ENCODE measurements at places on chromosomes 6 and 20.

DNA sequence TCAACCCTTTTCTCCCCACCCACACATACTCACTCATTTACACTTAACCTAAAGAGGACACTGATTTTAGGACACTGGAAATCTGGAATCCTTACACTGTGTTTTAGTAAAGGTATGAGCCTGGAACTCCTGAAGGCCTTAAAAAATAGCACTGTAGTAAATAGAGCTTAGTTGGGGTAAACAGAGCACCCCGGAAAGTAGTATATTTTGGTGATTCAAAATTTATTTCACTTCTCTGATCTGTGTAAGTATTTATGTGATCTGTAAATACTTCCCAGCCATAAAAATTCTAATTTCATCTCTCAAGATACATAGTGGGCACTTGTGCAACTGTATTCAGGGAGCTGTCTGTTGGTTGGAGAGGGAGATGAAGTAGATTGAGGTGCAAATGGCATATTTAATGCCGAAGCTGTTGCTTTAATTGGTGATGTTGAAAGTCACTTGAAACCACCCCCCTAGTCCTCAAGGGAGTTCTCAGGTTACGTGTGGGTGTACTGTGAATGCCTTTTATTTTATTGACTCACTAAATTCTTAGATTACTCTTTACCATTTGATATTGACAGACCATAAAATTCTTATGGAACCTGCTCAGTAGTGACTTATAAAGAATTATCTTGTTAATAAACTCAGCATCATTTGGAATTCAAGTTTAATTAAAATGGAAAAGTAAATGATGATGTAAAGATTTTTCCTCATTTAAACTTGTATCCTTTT is 154.9 kb downstream of the SOX4 start:
- DNase-seq = no peak

DNA sequence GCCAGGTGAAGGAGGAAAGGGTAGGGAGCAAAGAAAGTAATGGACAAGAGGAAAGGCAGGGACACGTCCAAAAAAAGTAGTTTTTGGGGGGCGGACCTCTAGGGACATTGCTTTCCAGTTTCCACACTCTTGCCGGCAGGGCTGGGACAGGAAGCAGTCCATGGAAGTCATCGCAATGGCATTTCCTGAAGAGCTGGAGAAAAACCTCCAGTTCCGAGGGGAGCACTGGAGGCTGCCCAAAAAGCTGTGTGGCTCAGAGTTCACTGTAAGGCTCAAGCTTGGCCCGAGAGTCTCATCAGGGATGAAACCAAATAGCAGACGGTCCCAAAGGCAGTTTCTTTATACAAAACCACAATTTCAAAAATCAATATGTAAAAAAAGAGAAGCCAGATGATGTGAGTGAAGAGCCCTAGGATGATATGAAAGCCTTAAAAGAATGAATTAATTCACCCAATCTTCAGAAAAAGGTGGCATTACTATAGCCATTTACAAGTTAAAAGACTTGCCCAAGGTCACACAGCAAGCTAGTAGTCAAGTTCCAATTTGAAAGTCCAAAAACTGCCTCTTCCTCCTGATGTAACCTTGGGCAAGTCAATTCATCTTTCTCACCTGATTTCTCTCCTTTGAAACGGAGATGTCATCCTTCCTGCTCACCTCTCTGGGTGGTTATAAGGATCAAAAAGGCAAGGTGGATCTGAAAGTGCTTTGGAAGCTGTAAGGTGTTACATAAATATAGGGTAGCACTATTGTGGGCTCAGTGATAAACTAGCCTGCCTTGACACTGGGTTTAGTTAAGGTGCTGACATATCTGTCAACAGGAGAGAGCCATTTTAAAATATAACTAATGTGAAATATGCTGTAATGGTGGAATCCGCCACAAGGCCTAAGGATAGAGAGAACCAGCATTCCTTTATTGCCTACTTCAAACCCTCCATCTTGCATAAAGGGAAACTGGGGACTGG is 9.1 kb downstream of the BCL2L1 start:
- peak; percentile 91 for DNase-seq

GRCh38 chr20:60272790-60273189 is 314.6 kb downstream of the CDH26 start:
- no peak for DNase-seq

GRCh38 chr20:53330601-53331140 is 263.0 kb downstream of the ZNF217 start:
- no peak for DNase-seq

DNA sequence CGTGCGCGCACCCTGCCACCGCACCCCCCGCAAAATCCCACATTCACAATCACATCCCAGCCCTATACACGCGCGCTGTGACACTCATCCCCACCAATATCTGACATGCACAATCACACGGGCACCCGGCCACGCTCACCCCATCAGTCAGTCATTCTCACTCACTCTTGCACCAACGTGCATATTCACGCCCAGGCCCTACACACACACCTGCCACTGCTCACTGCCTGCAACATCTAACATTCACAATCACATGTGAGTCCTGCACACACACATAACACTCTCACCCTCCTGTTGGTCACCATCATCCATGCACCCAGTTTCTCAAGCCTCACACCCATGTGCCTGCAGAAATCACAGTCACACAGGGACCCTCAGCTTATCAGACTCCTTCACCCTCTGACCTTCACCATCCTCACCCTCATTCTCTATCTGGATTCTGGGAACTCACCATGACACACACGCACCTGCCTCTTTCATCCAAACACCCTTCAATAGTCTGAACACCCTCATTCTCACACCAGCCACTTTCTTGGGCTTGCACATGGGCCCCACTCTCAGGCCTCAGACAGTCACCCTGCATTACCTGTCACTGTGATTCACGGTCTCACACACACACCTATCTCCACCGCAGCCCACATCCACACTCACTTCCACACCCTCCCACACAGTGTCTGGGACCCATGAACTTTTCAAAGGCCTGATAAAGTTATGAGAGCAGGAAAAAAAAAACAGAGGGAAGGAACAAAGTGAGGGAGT is 748 bp upstream of the ATP9A start:
- DNase-seq = no peak

DNA sequence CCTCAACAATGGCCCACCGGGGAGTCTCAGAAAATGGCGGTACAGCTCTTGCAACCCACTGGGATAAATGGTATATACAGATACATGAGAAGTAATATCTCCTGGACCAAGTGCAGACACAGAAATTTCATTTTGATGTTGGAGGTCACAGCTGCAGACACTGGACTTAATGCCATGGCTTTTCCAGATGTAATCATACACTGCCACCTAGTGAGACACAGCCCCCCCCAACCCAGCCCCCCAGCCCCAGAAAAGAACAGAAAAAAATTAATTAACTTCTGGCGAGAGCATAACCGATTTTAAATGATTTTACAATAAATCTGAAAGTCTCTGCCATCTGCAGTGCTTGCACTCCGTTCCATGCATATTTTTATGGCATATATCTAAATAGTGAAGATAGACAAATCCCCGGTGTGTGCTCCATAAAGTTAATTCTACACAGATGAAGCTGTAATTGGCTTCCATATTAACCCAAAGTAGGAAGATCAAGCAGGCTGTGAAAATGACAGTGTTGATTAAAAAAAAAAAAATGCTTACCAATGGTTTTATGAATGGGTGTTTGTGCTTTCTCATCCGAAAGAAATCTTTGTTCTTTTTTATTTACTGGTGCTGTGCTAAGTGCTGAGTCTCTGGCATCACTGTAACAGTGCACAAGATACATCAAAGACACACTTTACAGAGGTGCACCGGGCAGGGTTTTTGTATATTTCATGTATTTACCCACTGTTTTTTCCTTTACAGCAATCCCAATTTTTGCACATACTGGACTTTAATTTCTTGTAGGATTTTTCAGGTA is 804.1 kb downstream of the TFAP2A start:
- no peak for DNase-seq

DNA sequence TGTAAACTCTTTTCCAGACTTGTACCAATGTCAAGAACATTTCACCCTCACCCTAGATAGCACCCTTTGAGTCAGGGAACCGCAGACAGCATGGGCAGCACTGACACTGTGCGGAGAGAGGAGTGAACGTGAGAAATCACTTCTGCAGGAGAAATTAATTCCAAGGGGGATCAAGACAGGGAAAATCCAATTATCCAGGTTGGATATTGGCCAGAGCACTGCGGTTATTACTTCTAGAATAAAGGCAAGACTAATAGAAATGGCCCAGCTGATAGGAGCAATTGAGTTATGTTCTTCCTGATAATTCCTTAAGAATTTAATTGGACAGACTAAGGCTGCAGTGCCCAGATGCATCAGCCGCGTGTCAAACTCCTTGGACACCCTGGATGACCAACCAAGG is 179.6 kb downstream of the SMOC2 start:
- DNase-seq = no peak

DNA sequence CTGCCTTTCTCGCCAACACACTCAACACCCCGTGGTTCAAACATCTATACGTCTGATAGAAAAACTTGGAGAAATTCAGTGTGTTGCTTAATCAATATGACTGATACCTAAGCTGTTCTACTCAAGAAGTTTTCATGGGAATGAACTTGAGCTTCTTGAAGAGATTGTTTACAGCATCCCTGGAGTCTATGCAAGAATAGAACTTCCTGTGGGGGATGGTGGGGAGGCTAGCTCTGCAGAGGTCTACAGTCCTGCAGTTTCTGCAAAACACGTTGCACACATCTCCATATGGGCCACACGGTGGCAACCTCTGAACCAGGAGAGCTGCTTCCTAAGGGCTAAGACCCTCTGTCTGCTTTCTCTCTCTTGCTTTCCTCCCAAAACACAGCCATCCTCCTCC is 32.7 kb upstream of the FANCE start:
- DNase-seq = no peak

DNA sequence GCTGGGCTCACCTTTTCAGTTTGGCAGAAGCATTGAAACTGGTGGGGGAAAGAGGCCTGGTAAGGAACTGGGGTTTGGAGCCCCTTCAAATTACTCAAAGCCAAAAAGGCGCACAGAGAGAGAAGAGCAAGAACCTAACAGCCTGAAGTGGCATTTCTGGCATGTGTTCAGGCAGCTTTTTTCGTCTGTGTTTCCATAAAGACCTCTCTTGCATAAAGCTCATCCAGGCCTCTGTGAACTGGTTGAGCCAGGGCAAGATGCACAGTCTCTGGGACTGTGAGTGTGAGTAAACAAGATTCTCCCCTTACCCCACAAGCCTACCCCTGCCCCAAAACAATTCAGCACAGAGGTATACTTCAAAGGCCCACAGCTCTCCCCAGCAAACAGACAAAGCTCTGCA is 167.8 kb downstream of the QRSL1 start:
- DNase-seq = no peak

DNA sequence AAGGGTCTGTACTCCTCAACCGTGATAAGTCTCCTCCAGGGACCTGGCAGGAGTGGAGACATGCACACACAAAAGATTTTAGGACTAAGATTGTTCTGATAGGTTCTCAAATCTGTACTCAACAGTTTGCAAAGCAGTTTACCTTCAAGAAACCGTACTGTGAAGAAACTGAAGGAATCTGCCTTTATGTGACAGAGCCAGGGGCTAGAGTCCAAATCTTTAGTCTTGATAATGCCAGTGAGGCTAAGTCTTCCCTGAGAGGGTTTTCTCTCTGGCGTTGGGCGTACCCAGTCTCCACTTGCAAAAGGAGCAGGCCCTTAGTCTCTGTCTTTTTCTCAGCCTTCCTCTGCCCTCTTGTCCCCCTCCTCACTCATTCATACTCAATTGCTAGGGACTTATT is 47.5 kb downstream of the RALY start:
- no peak for DNase-seq

DNA sequence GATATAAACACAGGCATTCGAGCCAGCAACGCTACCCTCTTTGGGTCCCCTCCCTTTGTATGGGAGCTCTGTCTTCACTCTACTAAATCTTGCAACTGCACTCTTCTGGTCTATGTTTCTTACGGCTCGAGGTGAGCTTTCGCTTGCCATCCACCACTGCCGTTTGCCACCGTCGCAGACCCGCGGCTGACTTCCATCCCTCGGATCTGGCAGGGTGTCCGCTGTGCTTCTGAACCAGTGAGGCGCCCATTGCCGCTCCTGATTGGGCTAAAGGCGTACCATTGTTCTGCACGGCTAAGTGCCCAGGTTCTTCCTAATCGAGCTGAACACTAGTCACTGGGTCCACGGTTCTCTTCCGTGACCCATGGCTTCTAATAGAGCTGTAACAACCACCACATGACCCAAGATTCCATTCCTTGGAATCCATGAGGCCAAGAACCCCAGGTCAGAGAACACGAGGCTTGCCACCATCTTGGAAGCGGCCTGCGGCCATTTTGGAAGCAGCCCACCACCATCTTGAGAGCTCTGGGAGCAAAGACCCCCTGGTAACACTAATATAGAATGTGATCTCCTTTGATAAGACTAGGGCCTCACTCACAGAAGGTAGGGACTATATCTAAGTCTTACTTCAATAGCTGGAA is 973 bp downstream of the UBD start:
- no peak for DNase-seq

DNA sequence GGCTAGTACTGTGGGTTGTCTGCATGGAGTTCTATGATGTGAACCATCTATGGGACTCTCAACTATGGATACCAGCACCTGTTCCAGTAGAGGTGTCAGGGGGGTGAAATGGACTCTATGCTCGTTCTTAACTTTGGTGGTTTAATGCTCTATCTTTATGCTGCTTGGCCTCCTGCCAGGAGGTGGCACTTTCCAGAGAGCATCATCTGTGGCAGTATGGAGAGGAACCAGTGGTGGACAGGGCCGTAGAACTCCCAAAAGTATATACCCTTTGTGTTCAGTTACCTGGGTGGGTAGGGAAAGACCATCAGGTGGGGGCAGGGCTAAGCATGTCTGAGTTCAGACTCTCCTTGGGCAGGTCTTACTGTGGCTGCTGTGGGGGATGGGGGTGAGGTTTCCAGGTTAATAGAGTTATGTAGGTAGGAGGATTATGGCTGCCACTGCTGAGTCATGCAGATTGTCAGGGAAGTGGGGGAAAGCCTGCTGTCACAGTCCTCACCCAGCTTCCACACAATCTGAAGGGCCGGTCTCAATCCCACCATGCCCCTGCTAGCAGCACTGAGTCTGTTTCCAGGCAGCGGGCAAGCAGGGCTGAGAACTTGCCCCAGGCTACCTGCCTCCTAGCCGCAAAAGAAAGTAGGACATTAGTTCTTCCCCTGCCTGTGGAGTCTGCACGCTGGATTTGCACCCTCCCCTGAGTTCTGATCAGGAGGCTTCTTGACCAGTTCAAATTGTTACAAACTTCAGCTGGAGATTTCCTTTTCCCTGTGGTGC is 284.0 kb downstream of the KCNQ5 start:
- no peak for DNase-seq

- peak; percentile 95 for DNase-seq
Measured at GRCh38 chr20:31722257-31723068, at the start of gene BCL2L1. Gene BCL2L1, minus strand, starts transcription at chr20:31722868. Its CDS starts 650 bp downstream, at chr20:31722218.

GRCh38 chr20:11755071-11755841 is 162.4 kb upstream of the BTBD3 start:
- DNase-seq = no peak

DNA sequence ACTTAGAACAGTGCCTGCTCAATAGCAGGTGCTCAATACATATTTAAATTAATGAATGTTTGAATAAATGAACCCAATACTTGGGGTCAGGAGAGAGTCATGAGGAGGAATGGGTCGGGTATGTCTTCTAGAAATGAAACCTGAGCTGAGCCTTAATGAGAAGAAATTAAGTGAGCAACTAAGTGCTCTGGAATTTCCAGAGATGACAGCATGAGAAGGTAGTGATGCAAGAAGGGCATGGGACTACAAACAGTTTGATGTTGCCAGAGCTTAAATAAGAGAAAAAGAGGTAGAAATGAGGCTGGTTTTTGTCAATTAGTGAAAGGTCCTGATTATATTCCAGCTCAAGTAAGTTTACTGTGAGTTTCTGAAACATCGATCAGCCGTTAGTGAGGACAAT is 82.9 kb downstream of the PDE10A start:
- no peak for DNase-seq

Data from posterior vena cava (tissue), 2 donors.